T47D (cell line): ENCODE measurements at places on chromosomes 1 and 21.

DNA sequence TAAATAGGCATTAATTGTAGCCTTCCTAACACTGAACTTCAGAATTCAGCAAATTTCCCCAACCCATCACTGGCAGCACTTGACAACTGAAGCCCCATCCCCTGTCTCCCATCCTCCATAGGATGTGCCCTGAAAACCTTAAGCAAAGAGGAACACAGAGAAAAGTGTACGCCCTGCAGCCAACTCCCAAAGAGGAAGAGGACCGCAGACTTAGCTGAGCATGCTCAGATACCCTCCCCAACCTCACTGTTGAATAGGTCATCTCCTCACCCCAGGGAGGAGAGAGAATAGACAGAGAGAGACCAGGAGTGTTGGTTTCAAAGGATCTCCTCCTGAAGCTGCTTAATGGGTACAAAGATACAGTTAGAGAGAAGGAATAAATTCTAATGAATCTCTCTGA, 50.5 kb downstream of the CD2 start:
- no peak for DNase-seq

DNA sequence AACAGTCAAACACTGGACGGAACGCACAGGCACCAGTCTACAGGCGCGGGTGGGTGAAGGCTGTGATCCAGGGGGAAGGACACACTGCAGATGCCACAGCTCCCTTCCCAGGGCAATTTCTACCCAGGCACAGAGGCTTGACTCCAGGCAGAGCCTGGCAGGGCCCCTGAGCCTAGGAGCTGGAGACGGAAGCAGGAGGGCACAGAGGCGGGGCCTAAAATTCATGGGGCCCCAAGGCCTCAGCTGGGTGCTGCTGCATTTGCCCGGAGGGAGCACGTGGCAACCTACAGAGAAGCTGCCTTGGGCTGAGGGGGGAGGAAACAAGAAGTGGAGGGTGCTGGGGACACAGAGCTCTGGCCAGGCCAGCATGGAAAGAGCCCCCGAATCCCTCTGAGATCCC, 41.2 kb downstream of the UBE2G2 start:
- no peak for DNase-seq

- no peak for DNase-seq
Observed at GRCh38 chr1:6509919-6510291, 18.4 kb upstream of the PLEKHG5 start.

GRCh38 chr1:8002329-8002910, 23.7 kb downstream of the ERRFI1 start:
- no peak for DNase-seq

DNA sequence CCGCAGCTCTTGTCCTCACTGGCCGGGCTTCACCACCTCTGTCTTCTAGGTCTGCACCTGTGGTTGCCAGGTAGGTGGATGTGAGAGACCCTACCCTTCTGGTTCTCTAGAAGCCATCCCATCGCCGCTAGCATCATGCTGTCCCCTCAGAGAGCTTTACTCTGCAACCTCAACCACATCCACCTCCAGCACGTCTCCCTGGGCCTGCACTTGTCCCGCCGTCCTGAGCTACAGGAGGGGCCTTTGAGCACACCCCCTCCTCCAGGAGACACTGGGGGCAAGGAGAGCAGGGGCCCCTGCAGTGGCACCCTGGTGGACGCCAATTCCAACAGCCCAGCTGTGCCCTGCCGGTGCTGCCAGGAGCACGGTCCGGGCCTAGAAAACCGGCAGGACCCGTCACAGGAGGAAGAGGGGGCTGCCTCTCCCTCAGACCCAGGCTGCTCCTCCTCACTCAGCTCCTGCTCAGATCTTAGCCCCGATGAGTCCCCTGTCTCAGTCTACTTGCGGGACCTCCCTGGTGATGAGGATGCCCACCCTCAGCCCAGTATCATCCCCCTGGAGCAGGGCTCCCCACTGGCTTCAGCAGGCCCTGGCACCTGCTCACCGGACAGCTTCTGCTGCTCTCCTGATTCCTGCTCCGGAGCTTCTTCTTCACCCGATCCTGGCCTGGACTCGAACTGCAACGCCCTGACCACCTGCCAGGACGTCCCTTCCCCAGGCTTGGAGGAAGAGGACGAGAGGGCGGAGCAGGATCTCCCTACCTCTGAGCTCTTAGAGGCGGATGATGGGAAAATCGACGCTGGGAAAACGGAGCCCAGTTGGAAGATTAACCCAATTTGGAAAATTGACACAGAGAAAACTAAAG, 1.2 kb downstream of the RUSC1 start:
- DNase-seq = no peak

DNA sequence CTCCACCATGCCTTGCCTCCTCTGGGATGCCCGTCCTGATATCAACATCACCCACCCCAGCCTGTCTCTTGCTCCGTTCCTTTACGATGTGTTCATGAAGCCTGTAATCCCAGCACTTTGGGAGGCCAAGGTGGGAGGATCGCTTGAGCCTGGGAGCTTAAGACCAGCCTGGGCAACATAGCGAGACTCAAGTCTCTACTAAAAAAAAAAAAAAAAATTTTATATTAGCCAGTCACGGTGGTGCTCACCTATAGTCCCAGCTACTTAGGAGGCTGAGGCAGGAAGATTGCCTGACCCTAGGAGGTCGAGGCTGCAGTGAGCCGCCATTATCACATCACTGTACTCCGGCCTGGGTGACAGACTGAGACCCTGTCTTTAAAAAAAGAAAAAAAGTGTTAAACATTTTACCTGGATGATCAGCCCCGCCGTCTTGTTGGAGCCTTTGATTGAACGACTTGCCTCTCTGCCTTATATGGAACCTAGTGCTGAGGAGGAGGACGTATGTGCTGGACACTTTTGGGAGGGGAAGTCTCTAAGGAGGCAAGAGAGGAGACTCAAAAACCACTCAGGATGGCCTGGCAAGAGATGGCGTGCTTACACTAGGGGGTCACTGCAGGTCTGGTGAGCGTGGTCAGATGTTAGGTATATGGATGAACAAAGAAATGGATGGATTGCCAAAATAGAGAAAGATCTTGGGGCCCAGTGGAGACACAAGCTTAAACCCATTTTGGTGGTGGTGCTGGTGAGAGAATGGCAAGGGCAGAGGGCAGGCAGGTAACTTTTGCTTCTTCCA, 80.5 kb upstream of the IFFO2 start:
- no peak for DNase-seq

DNA sequence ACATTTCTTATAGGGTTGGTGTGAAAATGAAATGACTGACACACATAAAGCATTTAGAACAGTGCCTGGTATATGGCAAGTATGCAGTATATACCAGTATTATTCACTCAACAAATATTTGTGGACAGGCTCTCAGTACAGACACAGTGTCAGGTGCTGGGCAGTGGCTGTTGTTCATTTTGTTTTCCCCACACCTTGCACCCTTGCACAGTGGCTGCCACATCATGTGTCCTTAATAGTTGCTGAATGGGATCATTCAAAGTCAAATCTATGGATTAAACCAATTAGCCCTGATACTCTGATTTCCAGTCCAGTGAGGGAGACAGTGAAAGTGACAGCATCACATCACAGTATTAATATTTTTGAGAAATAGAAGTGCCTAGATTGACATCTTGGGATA, 2.4 kb downstream of the SLAMF1 start:
- no peak for DNase-seq

DNA sequence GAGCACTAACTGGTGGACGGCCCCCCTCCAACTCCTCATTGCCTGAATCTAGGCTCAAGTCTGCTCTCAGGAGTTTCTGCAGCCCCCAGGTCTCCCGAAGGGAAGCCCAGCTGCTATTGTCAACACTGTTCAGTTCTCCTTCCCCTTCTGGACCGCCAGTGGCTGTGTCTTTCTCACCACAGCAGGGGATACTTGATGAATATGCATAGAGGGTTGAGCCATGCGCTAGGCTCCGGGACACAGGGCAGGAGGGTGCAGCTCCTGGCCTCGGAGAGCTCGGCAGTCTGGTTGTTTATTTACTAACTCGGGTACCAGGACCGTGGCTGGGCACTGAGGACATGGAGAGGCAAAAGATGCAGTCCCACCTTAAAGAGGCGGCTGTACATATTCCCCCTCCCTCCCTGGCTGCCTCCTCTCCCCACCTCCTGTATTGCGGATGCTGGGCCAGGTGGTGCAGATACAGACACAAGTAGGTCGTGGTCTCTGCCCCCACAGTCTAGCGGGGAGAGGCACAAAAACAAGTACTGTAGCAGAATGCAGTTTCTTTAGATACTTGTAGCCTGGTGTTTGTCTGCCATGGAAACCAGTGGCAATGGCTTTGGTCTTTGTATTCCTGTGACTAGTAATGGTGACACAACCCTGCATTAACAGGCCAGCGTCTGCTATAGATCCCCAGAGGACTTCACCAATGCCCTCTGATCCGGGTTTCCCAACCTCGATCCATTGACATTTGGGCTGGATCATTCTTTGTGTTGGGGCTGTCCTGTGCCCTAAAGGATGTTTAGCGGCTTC, 26.2 kb downstream of the ARHGEF10L start:
- no peak for DNase-seq

GRCh38 chr1:227730630-227731151, 4.4 kb downstream of the JMJD4 start:
- DNase-seq = no peak

GRCh38 chr1:203371288-203371687, 20.4 kb upstream of the FMOD start:
- DNase-seq = no peak

- DNase-seq = no peak
Observed at GRCh38 chr1:42961312-42962091, 2.8 kb upstream of the SLC2A1 start.
